ENCODE measurements at places on chromosomes 5 and 9.
A peak's percentile ranks its signal among the peaks of the same experiment; 100 is the strongest.

DNA sequence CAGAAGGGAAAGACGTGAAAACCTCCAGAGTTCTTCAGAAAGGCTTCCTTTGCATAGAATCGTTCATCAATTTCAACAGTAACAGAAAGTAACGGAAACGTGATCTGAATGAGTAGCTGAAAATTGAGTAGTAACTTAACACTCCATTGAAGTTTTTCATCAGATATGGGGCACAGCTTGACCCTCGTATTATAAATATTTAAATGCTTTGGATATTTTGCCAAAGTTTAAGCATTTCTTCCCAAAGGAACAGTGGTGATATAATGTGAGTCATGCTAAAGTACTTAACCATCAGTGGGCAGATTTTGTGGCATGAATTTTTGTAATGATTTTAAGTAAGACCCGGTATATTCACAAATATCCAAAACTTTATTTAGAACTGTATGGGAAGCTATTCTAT lies 67.4 kb upstream of the ADAMTS19 start:
- DNase-seq, result no peak

DNA sequence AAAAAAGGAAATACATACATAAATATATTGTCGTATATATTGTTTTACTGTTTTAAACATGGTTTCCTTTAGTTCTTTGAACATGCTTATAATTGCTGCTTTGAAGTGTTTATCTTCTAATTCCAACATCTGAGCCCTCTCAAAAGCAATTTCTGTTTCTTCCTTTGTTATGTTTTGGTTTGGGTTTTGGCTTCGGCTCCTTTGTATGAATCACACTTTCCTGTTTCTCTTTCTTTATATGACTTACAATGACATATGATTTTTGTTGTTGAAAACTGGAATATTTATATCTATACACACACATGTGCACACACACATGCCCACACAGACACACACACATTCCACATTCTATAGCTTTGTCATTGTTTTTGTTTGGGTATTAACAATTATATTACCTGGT lies 1206.7 kb downstream of the CDH12 start:
- no peak for DNase-seq

DNA sequence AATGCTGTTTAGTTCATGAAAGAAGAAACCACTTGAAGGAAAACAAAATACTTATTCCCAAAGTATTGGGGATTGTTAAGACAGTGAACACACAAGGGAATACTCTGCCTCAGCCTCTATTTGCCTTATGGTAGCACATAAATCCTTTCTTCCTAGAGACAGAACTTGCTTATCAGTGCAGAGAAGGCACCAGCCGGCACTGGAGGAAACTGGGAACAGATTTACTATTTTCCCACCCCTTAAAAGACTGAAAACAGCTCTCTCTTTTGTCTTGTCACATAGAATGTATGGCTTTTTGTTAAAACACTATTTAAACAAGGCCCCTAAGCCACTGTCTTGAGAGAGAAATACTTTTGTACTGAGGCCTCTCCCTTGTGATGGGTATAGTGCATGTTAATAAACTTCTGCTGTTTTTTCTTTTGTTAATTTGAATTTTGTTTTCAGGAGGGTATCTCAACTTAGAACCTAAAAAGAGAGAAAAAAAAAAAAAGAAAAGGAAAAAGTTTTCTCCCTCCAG lies 40.7 kb upstream of the EDIL3 start:
- no peak for DNase-seq

DNA sequence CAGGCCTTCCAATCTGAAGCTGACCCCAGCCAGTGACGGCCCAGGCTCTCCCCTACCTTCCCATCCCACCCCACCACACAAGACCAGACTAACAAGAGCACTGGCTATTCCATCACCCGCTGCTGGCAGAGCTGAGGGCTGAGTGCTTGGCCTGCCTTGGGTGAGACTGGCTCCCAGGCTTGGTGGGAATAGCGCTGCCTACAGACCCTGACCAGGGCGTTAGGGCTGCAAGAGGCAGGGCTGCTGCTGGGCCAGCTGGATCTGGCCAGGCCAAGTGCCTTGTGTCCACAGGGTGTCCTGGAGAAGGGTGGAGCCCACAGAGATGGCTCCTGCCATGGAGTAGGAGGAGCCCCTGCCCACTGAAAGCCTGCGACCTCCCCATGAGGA lies 31.6 kb upstream of the ANGPTL2 start:
- no peak for DNase-seq

- no peak for DNase-seq
Observed at GRCh38 chr5:180825768-180826525, 23.3 kb upstream of the MGAT1 start.

DNA sequence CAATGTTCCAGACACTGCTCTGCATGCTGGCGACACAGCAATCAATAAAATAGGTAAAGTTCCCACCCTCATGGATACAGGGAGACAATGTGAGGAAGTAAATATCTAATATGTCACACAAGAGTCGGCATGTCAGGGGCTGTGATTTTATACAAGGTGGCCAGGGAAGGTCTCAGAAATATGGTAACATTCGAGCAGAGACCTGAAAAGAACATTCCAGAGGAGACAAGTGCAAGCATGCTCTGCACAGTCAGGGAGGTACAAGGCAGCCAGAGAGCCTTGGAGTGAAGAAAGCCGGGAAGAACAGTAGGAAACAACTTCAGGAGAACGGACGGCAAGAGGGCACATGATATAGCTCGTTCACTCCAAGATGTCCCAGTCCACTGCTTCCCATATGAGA lies 89.2 kb upstream of the ZNF462 start:
- no peak for DNase-seq

DNA sequence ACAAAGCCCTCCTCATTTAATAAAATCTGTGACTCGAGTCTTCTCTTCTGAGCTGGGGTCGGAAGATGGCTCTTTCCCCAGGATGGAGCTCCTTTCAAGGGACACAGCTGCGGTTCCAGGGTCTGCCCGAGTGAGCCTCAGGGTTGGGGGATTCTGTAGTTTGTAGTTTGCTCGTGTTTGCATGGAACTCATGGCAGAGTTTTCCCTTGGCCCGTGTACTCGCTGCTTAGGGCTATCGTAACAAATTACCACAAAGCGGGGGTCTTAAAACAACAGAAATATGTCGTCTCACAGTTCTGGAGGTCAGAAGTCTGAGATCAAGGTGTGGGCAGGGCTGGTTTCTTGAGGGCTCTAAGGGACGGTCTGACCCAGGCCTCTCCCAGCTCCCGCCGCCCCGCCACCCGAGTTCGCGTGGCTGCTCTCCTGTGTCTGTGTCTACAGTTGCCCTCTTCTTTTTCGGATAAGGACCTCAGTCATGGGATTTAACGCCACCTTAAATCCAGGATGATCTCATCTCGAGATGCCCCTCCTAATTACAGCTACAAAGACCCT lies 13.9 kb upstream of the LPCAT1 start:
- no peak for DNase-seq

GRCh38 chr9:21801683-21802417 lies 586 bp upstream of the MTAP start:
- no peak for DNase-seq

- peak; percentile 83 for DNase-seq
Observed at GRCh38 chr9:136847826-136848392, 1.3 kb upstream of the PHPT1 start.

- no peak for DNase-seq
Observed at GRCh38 chr5:135747824-135748223, 86.6 kb upstream of the SLC25A48 start.

DNA sequence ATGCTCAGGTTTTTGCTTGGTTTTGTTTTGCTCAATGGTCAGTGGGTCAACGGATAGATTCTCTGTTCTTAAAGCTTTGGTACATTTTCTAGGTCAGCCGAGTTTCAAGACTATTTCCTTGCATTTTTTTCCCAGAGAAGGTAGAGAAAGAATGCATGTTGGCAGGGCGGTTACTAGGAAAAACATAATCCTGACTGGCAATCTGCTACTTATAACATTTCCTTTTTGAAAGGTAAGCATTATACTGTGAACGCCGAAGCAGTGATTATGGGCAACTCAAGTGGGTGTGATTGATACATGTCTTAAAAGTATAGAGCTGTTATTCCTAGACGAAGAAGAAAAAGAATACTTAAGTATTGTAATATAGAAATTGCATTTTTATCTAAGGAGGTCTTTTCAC lies 273.2 kb downstream of the MAST4 start:
- no peak for DNase-seq

GRCh38 chr5:122093415-122094180 lies 15.5 kb upstream of the LOX start:
- no peak for DNase-seq

DNA sequence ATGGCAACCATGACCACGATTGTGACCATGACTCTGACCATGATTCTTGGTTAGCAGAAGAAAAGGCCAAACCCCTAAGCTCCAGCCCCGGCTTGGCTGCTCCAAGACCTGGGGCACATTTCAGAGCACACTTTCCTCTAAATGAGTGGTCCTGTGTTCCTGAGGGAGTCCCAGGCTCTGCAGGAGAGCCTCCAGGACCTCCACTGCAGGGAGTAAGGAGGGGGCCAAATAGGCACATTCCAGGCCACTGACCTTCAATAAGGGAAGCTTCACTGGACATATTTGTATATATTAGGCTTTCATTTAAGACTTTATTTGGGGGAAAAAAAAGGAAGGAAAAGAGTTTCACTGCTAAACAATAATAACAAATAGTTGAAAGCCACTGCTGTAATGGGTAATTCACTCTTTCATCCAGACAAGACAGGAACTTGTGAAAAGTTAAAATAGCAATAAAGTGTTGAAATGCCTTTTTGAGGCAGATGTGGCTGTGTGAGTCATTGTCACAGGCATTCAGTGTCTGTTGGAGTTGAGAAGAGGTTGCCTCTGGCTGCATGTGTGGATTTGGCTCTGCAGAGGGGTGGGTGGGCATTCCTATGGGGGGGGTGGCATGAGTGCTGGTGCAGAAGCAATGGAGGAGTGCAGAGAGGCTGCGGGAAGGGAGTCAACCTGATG lies 63.9 kb upstream of the TGFBR1 start:
- no peak for DNase-seq

DNA sequence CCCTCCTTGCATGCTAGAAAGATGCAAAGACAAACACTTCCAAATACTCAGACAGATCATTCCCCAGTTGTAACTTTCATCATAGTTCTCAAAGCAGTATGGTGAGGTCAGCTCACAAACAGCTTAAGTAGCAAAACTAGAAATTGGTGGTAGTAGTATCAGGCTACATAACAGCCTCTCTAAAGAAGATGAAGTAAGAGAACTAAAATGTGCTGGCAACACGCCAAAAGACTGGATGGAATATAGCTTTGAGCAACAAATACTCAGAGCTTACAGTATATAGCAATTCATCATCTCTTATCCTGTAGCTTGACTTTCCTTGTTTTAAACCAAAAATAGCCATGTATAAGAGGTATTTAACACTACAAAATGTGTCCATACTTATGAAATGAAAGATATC lies 7.5 kb downstream of the PFDN1 start:
- no peak for DNase-seq

DNA sequence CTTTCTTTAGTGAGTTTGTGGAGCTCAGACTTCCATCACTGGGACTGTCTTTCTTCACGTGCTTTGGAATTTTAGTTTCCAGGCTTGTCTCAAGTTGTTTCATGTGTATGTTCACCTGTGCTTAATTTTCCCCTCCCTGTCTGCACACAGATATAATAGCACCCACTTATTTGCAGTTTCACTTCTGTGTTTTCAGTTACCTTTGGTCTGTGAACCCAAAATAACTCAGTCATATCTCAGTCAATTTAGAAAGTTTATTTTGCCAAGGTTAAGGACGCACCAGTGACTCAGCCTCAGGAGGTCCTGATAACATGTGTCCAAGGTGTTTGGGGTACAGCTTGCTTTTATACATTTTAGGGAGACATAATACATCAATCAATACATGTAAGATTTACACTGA lies 330.4 kb downstream of the ICE1 start:
- no peak for DNase-seq

GRCh38 chr9:19728101-19728500 lies 60.7 kb downstream of the SLC24A2 start:
- no peak for DNase-seq

DNA sequence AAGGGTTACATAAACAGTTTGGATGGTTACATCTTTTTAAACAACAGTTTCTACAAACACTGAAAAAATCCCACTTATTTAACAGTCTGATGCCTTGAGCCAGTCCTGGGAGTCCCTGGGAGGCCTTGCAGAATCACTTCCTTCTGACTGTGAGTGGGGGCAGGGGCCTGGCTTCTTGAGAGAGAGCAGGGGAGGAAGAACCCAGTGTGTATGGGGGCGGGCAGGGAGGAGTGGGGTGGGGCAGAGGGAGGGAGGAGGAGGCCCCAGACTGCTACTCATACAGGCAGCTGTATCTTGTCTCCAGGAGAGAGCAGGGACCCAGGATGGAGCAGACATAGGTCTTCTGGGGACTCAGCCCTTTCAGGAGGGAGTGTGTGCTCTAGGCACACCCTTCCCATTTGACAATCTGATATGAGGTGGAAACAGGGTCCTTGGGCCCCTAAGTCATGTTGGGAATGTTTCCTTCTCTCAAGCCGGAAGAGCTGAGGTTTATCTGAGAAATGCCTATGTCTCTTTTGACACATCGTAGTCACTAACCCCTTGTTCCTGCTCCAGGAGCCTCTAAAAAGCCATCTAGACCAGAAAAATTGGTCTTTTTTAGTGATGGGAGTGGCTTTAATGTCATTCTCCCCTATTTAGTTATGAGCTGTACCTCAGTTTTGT lies 52.8 kb downstream of the IRF1 start:
- peak; percentile 45 for DNase-seq

DNA sequence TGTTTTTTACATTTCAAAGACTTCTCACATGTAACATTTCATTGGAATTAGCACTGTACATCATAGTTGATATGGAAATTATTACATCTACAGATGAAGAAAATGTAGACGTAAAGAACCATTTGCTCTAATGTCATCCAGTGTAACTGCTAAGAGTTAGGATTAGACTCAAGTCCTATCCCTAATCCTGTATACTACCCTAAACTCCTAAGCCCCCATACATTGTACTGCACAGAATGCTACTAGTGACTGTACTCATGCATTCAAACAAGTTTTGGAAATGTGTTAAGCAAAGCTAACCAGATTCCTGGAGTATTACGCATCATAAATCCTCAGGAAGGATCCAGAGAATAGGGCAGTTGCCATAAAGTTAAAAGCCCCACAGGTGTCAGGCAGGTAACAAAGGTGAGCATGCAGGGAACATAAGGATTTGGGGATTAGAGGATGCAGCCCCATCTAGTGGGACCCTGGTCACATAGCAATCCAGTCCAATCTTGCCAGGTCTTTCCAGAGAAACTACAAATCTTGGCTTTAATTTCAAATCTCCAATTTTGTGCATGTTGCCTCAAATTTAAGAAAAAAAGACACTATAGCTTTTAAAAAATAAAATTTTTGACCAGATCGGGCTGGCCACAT lies 32.0 kb downstream of the HAVCR1 start:
- no peak for DNase-seq

GRCh38 chr5:178651046-178651810 lies 24.4 kb upstream of the CLK4 start:
- no peak for DNase-seq

DNA sequence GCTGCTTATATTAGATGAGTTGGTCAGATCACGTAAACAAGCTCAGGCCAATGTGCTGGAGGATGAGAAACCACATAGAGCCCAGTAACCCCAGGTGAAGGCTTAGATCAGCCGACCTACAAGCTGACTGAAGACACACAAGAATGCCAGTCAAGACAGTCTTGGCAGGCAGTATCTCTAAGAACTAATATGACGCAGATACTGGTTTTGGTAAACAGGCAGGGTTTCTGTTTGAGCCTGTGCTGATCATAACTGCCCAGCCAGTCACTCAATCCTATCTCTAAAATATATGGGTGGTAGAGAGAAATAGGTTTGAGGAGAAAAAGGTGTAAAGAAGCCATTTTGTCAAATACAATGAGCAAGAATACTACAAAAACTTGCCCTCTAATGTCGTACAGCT lies 7.8 kb upstream of the RIGI start:
- DNase-seq, result no peak

Measured in stimulated activated CD8-positive, alpha-beta memory T cell treated with anti-CD3 and anti-CD28 coated beads, Interleukin-2, amount 100 ng/mL, for 48 hours (primary cell).